ENCODE measurements at places on chromosomes 16 and 17. TPM values are rescaled to one million over a fixed set of nuclear protein-coding genes. Genes with fewer than 3 reads are reported as not detected.

GRCh38 chr16:83206426-83206825, 579.7 kb downstream of the CDH13 start:
- DNase-seq, result no peak

DNA sequence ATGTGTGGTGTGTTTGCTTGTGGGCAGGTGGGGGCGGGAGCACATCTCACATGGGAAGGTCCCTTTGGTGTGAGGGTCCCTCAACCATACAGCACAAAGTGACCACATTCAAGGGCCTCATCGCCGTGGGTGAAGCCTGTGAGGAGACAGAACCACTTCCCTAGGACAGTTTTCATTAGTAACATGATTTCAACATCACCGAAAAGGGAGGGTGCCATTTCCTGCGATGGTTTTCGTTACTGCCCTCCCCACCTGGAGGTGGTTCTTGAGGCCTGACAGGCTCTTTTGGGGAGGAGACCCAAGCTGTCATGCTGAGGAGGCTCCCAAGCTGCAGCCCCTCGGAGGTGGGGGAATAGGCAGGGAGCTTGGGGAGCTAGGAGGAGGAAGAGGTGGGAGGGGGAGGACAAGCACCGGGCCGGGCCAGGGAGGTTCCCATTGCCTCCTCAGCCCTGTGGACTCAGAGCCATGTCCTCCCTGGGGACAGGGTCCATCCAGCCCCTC, 9.5 kb downstream of the CD300LB start:
- no peak for DNase-seq

GRCh38 chr16:4486126-4486893, 10.1 kb downstream of the HMOX2 start:
- DNase-seq, result no peak

DNA sequence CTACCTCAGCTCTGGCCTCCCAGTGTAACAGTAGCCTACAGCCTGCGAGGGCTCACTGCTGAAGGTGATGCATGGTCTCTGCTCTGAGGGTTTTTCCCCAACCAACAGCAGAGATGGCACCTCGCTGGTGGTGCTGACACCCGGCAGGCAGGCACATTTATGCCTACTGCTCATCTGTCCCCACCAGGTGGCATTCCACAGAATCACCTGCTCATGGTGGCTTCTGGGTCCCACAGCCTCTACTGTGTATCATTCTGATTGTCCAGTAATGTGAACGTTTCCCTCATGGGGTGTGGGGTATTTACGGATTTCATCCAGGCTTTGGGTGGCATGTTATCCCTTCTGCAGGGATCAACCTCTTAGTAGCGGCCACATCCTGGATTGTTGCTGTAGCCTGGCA, 331.5 kb downstream of the SNX29 start:
- DNase-seq, result no peak

Gene KRTAP2-4
- total RNA-seq, result not detected

- DNase-seq, result no peak
Measured at GRCh38 chr16:84947996-84948850, 63.1 kb downstream of the ZDHHC7 start.

Gene HLF
- total RNA-seq, result not detected

- DNase-seq, result peak; percentile 77
Measured at GRCh38 chr17:27473748-27474609, 17.7 kb downstream of the KSR1 start.

Gene KRT39
- total RNA-seq, result not detected

DNA sequence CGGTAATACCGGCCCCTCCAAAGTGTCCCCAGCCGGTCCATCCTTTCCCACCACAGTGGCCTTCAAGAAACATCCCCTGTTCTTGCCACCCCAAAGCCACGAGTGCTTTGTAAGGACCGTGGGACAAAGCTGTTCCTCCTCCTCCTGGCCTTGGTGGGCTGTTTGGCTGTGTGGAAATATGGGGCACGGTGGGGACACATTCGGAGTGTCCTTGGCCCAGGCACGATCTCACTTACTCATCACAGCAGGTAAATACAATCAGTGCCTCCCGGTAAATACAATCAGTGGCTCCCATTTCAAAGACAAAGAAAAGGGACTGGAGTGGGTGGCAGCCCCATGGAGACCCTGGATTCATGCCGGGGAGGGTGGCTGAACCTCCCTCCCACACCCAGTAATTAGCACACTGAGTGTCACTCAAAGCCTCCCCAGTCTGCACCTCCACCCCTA, 10.4 kb downstream of the SCN4A start:
- no peak for DNase-seq

- no peak for DNase-seq
Measured at GRCh38 chr16:48438414-48438813, 53.2 kb upstream of the SIAH1 start.

Gene LIMD2
- 46.5 TPM for total RNA-seq

GRCh38 chr17:67730731-67731130, 13.0 kb downstream of the NOL11 start:
- DNase-seq, result no peak

DNA sequence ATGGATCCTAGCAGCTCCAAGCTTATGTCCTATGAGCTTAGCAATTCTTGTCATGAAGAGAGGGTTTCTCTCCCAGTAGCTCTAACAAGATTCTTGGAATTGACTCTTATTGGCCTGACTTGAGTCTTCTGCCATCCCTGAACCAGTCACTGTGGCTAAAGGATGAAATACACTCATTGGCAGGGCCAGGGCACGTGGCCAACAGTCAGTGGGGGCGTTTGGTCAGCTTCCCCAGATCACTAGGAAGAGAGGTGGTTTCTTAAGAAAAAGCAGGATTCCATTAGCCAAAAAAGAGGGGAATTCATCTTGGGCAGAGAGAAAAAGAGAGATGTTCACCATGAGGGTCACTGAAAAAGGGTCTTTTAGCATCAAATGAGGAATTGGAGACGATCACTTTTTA, 363.2 kb downstream of the SNX29 start:
- peak; percentile 49 for DNase-seq

DNA sequence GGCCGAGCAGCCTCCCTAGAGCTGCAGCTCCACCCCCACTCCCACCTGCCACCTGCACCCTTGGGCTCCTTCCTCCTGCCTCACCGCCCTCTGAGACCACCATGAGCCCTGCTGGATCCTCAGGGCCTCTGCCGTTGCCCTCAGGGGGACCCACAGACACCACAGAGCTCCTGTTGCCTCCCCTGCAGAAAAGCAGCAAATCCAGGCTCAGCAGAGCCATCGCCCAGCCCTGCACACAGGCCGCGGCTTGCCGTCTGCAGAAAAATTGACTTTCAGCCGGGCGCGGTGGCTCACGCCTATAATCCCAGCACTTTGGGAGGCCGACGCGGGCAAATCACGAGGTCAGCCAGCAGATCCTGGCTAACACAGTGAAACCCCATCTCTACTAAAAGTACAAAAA, 7.0 kb upstream of the PPP1R27 start:
- DNase-seq, result no peak

GRCh38 chr17:44137891-44138709, 3.6 kb upstream of the HROB start:
- peak; percentile 95 for DNase-seq

DNA sequence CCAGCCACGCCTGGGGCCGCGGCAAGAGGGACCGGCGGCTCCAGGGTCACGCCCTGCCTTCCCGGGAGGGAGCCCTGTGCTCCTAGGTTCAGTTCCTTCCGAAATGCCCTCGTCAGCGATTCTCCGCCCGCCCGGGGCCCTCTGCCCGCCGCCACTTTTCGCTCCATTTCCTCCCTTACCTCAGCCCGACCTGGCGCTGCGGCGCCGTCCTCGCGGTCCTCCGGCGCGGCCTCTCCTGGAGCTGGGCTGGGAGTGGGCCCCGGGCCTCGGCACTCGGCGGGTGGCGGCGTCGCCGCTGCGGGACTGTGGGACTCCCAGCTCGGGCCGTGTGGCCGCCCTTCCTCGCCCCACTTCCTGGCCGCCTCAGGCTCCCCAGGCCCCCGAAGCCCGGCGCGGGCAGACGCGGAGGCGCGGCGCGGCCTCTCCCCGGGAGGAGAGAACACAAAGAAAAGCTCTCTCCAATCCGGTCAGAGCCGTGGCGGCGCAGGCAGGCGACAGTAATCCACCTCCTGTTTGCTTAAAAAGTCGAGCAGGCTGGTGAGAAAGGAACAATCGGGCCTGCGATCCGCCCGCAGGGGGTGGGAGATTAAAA, 1.6 kb downstream of the BAHCC1 start:
- DNase-seq, result peak; percentile 64

- DNase-seq, result no peak
Measured at GRCh38 chr17:1374431-1375177, 25.4 kb downstream of the YWHAE start.

GRCh38 chr17:29719469-29719868, 96.8 kb upstream of the CORO6 start:
- DNase-seq, result no peak

Data from dermis blood vessel endothelial cell (primary cell).